ENCODE measurements at places on chromosomes 16 and 17.

DNA sequence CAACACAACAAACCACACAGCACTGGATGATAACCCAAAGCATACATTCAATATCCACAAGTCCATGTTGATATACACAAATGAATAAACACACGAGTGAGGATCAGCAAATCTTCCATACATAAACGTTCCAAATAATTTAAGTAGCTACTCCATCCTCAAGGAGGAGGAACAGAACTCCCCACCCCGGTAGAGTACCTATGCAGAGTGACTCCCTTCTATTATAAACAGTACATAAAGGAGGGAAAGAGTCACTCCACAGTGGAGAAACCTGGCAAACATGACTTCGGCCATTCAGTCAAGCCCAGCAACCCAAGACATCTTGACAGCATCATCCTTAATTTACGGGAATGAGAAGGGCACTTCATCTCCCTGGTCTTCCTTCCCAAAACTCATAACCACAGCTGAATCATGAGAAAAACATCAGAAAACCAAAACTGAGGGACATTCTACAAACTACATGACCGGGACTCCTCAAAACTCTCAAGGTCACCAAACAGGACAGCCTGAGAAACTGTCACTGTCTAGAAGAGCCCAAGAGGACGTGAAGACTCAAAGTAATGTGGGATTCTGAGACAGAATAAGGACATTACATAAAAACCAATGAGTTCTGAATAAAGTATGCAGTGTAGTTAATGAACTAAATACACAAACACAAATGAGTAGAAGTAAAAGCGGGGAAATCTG lies 5.6 kb downstream of the USP22 start:
- DNase-seq: no peak

GRCh38 chr17:71460943-71461342 lies 659.9 kb upstream of the SOX9 start:
- DNase-seq: no peak

- DNase-seq: peak; percentile 74
These were observed 2.6 kb upstream of the FMNL1 start for GRCh38 chr17:45218895-45219661.

DNA sequence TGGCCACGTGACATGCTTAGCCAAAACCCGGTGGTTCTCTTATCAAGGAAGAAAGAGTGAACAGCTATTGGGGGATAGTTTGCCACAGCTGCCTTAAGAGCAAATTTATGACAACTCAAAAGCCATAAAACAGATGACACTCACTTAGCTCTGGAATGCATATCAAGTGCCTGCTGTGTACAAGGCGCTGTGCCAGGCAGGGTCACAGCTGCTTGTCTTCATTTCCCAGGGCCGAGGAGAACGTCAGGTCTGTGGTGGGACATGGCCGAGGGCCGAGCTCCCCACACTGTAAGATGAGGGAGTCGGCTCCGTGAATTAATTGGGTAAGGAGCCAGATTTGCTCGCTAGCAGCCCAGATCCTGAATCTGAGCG lies 14.0 kb downstream of the EEF2K start:
- DNase-seq: no peak

- no peak for DNase-seq
These were observed 187.3 kb downstream of the CDH13 start for GRCh38 chr16:82814059-82814458.

DNA sequence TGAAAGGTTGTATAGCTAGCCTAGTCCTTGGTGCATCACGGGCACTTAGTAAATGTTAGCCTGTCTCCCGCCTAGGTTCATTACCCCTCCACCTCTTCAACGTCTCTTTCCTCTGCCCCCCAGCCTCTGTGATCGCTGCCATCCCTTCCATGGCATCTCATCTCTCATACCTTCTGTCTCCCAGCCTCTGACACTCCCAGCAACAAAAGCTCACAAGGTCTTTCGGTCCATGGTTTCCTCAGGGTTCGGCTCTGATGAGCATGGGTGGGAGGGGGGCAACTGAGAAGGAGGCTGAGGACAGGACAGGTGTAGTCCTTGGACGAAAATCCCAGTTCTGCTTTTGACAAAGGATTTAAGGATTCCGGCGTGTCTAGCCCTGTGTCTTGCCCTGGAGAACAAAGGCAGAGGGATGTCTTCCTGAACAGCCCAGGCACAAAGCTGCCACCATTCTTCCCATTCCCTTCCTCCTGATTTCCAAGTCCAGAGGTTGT lies 16.7 kb downstream of the CCR7 start:
- DNase-seq: no peak

DNA sequence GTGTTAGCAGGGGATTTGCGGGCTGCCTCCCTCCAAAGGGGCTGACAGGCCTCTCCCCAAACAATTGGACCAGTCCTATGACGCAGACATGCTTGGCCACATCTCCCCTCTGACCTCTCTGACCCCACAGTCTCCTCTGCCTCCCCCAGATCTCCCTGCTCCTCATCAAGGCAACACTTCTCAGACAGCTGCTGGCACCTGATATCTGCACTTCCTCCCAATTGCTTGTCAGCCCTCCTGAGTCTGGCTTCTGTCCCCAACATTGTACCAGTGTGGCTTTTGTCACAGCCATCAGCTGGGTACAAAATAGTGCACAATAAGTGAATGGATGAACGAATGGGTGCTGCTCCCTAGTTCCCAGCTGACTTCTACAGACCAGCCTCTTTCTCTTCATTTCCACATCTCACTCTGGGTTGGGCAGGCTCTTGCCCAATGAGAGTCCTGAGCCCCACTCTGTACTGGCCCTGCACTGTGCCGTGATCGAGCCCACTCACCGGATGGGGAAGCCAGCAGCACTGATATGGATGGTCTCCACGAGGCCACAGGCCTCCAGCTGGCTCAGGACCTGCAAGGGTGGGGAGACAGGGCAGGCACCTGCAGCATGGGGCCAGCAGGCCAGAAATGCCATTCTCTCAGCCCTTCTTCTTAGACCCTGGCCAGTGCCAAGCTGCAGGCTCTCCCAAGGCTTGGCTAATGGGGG lies 17.1 kb downstream of the ZNHIT3 start:
- DNase-seq: no peak

GRCh38 chr16:47519546-47519945 lies 58.4 kb downstream of the PHKB start:
- no peak for DNase-seq

- DNase-seq: no peak
These were observed 256.6 kb downstream of the HS3ST3B1 start for GRCh38 chr17:14557480-14557879.

DNA sequence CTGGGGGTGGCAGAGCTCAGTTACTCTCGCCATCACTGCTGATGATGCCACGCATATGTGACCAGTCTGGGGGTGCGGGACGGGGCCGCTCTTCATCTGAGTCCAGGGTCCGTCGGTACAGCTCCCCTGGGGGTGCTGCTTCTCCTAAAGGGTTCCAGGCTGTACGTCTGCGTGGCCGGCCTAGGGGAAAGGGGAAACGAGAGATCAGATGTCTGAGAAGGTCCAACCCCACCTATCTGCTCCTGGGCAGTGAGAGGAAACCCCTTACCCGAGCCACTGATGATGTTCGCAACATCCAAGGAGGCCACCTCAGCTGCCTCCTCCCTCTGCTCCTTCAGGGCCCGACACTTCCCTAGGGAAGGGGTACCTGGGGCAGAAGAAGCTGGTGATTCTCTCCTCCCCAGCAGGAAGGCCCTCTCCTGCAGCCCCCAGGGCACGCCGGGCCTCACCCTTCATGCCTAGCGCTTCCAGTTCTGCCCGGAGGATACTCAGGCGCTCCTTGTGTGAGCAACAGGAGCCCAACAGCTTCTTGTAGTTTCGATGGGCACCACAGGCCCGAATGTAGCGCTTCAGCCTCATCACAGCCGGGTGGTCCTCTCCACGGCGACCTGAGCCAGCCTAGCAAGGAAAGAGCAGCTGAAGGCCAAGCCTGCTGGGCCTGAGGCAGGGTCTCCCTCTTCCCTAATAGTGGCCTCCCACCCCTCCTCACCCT lies 2.1 kb downstream of the HIRIP3 start:
- no peak for DNase-seq

DNA sequence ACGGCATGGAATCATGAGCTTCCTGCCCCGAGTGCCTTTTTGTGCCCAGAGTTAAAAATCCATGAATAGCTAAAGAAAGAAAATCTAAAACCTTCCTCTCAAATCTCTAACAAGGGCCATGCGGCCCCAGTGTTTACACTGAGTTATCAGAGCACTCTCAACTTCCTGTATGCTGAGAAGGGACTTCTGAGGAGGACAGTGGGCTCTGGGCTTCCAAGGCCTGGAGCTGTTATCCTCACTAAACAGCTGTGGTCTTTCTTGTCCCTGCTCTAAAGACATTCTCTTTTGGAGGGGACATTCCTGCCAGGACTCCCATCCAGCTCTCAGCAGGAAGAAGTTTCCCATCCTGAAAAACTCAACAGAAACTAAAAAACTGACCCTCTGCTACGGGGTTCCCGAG lies 135.6 kb downstream of the AATF start:
- no peak for DNase-seq

DNA sequence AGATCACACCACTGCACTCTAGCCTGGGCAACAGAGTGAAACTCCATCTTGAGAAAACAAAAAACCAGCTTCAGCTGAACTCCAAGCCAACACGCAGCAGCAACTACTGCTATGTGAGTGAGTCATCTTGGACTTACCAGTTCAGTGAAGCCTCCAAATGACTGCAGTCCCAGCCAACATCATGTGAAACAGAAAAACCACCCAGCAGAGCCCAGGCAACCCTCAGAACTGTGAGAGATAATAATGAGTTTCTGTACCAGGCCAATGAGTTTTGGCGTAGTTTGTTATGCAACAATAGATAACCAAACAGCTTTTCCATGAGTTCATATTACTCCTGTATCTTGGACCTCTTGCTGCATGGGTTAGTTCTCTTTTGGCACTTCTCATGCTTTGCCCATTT lies 23.3 kb downstream of the PHF12 start:
- no peak for DNase-seq

- no peak for DNase-seq
These were observed 87.9 kb upstream of the TOB1 start for GRCh38 chr17:50953831-50954601.

GRCh38 chr17:57504208-57504607 lies 240.9 kb downstream of the CCDC182 start:
- DNase-seq: no peak

GRCh38 chr16:58063377-58064076 lies 38.0 kb downstream of the MMP15 start:
- no peak for DNase-seq

GRCh38 chr16:26993963-26994362 lies 72.8 kb upstream of the C16orf82 start:
- DNase-seq: no peak

DNA sequence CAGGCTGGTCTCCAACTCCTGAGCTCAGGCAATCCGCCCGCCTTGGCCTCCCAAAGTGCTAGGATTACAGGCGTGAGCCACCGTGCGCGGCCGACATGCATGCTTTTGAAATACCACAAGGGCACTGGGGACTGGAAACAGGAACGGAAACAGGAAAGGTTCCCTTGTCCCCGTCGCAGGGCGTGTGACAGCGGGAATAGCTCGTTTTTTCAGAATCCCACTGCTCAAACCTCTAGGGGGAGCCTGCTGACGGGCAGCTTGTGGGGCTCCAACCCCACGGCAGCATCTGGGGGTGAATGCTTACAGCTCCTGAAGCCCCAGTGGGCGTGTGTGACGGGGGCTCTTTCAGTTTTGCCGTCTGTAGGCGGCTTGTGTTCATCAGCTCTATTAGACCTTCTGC lies 18.8 kb upstream of the ASGR2 start:
- DNase-seq: no peak

- DNase-seq: no peak
These were observed 104.4 kb downstream of the SHISA9 start for GRCh38 chr16:13005721-13006247.

DNA sequence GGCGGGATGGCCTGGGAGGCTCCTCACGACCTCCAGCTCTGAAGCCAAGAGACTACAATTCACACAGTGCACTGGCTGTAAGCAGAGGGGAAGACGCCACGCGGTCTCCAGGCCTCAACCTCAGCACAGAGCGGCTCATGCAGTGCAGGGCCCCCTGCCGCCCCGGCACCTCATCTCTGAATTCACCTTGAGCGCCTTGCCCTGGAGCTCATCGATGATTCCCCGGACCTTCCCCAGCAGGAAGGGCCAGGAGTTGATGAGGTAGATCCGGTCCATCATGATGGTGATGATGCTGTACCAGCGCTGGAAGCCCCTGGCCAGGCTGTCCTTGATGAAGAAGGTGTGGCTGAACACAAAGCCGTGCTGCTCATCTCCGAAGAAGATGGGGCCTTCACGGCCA lies 13.2 kb downstream of the FLCN start:
- DNase-seq: no peak

GRCh38 chr16:76780556-76780955 lies 410.4 kb upstream of the MON1B start:
- no peak for DNase-seq

GRCh38 chr16:15652293-15653001 lies 2.4 kb downstream of the NDE1 start:
- no peak for DNase-seq

GRCh38 chr16:49617016-49617629 lies 238.8 kb downstream of the ZNF423 start:
- no peak for DNase-seq

DNA sequence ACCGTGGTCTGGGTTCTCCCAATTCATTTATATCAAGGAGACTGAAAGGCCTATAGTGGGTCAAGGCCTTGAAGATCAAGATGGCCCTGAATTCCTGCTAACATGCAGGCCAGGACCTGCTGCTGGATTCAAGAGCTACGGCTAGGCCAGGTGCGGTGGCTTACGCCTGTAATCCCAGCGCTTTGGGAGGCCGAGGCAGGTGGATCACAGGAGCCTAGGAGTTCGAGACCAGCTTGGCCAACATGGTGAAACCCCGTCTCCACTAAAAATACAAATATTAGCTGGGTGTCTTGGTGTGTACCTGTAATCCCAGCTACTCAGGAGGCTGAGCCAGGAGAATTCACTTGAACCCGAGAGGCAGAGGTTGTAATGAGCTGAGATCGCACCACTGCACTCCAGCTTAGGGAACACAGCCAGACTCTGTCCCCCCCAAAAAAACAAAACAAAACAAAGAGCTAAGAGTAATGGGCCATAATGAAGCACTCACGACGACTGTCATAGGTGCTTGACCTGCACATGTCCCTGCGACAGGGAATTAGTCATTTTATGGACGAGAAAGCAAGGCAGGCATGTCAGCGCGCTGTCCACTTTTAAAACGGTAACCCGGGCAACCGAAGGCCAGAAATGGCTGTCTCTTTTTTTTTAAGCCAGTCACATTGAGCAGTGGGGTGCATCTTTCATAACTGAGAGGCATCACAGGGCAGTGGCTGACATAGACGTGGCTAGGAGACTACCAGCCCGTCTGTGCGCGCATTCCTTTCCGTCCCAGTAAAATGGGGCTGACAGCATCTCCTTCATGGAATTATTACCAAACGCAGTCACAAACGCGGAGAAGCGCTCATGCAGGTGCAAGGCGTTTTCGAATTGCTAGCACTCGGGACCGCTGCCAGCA lies 1.0 kb upstream of the FBRS start:
- DNase-seq: peak; percentile 80
